ENCODE measurements at places on chromosomes 4 and X. TPM values are rescaled to one million over a fixed set of nuclear protein-coding genes. Genes with fewer than 3 reads are reported as not detected.

DNA sequence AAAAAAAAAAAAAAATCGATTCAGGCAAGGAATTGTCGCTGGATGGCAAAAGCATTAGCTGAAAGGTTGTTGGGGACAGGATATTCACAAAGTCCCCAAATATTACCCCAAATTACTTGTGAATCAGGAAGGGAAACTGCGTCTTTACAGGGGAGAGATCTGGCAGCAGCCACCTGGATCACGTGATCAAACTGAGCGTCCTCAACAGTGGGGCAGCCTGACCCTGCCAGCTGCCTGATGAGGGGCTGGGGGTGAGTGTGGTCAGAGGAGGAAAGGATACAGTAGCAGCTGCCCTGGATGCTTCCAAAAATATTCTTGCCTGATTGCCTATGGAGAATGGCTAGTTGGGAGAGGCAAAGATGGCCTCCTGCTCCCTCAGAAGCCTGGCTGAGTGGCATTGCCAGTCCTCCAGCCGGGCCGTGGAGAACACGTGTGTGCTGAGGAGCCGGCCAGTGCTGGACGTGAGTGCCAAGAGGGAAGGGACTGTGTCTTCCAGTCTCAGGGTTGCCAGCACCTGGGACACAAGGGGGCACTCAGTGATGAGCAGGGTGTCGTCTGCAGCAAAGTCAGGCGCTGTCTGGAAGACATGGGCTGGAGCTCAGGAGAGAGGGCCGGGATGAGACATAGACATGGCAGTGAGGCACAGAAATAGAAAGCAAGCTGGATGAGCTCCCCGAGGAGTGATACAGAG is 3.0 kb upstream of the LAGE3 start:
- no peak overlapping the region for H3K27ac ChIP-seq
- H3K27me3 ChIP-seq, result peaks cover 4% of the 10 kb centered on the region
- H3K36me3 ChIP-seq, result no peaks in the 10 kb centered on the region
- no peak for DNase-seq

- peaks cover 18% of the 10 kb centered on the region for H3K27me3 ChIP-seq
- DNase-seq, result no peak
- H3K4me3 ChIP-seq, result no peak overlapping the region
- peaks cover 32% of the 10 kb centered on the region for H3K4me1 ChIP-seq
- no peak overlapping the region for H3K27ac ChIP-seq
- peaks cover 11% of the 10 kb centered on the region for H3K36me3 ChIP-seq
Observed at GRCh38 chr4:634599-634985, 9.2 kb downstream of the PDE6B start.

- no peaks in the 10 kb centered on the region for H3K27me3 ChIP-seq
- H3K4me1 ChIP-seq, result peaks cover 3% of the 10 kb centered on the region
Observed at GRCh38 chr4:11418610-11419009, 10.1 kb downstream of the HS3ST1 start.

DNA sequence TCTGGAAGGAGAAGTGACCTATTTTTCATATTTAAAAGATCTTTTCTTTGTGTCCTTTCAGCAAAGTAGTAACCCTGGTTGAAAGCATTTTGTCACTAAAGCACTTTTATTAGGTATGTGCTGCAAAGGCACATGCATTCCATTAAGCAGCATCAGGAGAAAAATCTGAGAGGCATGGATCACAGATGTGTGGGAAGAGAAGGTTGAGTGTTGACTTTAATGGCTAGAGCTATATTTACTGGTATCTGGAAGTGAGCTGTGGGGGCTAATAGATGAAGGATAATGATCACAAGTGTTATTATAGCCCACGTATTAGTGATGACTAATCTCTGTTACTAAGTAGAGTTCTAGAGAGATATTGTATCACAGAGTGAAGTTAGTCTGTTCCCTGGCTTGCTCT is 1520.7 kb downstream of the ARAP2 start:
- H3K27ac ChIP-seq, result no peak overlapping the region
- no peak overlapping the region for H3K4me3 ChIP-seq
- H3K27me3 ChIP-seq, result peaks cover 2% of the 10 kb centered on the region
- no peaks in the 10 kb centered on the region for H3K36me3 ChIP-seq

GRCh38 chr4:174538123-174538875 is 16.0 kb upstream of the HPGD start:
- DNase-seq, result no peak
- no peak overlapping the region for H3K27ac ChIP-seq
- H3K27me3 ChIP-seq, result no peaks in the 10 kb centered on the region
- no peaks in the 10 kb centered on the region for H3K36me3 ChIP-seq
- no peaks in the 10 kb centered on the region for H3K4me1 ChIP-seq

DNA sequence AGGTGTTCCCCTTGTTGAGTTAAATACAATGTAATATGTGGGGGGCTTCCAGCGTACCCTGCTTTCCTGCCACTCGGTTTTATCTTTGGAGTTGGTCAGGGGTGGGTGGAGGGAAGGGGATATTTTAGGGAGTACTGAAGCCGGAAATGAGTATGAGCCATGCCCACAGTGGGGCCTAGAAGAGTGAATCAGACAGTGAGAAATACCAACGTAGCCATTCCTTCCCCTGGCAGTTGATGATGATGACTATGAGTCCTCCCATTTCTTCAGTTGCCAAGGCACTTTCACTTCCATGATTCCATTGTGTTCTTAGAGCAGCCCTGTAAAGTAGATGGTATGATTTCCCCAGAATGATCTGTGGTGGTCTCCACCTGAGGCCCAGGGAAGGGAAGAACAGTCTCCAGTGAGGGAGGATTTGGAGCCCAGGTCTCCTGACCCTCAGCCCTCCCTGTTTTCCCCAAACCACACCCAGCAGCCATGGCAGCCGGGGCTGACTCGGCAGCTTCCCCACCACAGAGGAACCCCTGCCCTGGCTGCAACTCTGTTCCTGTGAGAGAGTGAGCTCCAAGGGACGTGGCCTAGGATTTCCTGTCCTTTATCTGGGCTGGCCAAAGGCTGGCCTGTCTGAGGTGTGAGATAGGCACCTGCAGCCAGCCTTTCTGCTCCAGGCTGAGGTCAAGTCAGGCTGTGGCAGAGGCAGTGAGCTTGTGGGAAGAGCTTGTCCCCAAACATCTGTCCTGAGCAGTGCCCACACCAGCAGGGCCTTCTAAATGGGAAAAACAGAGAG is 52.7 kb downstream of the STARD8 start:
- H3K4me1 ChIP-seq, result peaks cover 3% of the 10 kb centered on the region
- H3K27ac ChIP-seq, result no peak overlapping the region
- peaks cover 4% of the 10 kb centered on the region for H3K27me3 ChIP-seq
- no peaks in the 10 kb centered on the region for H3K36me3 ChIP-seq
- no peak overlapping the region for H3K4me3 ChIP-seq

GRCh38 chr4:24236532-24236931 is 346.7 kb upstream of the PPARGC1A start:
- DNase-seq, result no peak
- H3K36me3 ChIP-seq, result no peaks in the 10 kb centered on the region
- no peaks in the 10 kb centered on the region for H3K27me3 ChIP-seq
- H3K4me1 ChIP-seq, result no peaks in the 10 kb centered on the region
- no peak overlapping the region for H3K4me3 ChIP-seq
- no peak overlapping the region for H3K27ac ChIP-seq

DNA sequence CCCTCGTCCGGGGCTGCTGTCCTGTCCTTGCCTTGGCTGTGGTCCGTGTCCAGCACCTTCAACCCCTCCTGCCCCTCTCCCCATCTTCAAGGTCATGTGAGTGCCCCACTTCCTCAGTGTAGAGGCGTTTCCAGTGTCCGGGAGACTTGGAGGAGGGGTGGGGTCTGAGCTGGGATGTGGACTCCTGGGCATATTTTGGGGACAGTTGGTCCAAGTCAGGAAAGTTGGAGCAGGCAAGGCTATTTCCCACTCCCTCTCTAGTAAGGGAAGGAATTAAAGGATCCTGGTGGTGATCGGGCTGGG is 3.0 kb downstream of the PCGF3 start:
- H3K36me3 ChIP-seq, result peaks cover 7% of the 10 kb centered on the region
- peak overlapping the region; percentile 66 for H3K4me3 ChIP-seq
- no peaks in the 10 kb centered on the region for H3K27me3 ChIP-seq
- H3K27ac ChIP-seq, result no peak overlapping the region
- H3K4me1 ChIP-seq, result peaks cover 15% of the 10 kb centered on the region

DNA sequence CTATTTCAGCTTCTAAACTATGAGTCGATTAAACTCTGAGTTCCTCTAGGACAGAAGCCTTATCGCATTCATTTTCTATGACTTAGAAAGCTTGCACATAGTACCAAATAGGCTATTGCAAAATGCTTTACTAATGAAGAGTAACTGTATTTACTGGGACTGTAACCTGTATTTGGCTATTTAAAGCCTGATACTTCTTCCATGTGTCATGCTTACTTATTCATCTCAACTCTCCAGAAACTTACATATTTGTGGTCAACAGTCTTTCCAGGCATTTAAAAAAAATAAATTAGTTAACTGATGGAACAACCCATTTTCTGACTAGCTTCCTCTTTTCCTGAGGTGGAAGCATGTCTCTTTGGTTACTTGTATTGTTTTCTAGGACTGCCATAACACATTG is 467.9 kb downstream of the PCDH11X start:
- no peak overlapping the region for H3K4me3 ChIP-seq
- no peak overlapping the region for H3K27ac ChIP-seq
- no peak for DNase-seq
- no peaks in the 10 kb centered on the region for H3K36me3 ChIP-seq

DNA sequence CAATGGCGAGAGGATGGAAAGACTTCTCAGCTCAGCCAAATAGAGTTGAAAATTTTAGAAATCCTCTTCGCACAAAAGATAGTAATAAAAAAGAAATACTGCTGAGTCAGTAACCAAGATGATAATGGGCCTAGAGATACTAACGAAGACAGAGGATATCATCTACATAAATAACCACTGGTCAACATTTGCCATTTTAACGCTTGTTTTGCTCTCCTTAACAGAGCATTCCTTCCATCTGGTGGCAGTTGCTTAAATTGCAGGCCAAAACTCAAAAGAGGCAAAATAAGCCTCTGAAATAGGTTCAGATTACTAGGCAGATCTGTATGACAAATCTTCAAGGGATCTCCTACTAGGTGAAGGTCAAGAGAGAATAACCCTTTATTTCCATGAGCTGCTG is 51.7 kb upstream of the MCF2 start:
- H3K4me3 ChIP-seq, result no peak overlapping the region
- DNase-seq, result no peak
- H3K36me3 ChIP-seq, result no peaks in the 10 kb centered on the region
- peaks cover 3% of the 10 kb centered on the region for H3K4me1 ChIP-seq
- peaks cover 1% of the 10 kb centered on the region for H3K27me3 ChIP-seq

- no peak overlapping the region for H3K4me3 ChIP-seq
- no peak overlapping the region for H3K27ac ChIP-seq
- peaks cover 21% of the 10 kb centered on the region for H3K4me1 ChIP-seq
- H3K27me3 ChIP-seq, result no peaks in the 10 kb centered on the region
- DNase-seq, result no peak
- no peaks in the 10 kb centered on the region for H3K36me3 ChIP-seq
Observed at GRCh38 chr4:44313702-44314101, 134.9 kb downstream of the KCTD8 start.

DNA sequence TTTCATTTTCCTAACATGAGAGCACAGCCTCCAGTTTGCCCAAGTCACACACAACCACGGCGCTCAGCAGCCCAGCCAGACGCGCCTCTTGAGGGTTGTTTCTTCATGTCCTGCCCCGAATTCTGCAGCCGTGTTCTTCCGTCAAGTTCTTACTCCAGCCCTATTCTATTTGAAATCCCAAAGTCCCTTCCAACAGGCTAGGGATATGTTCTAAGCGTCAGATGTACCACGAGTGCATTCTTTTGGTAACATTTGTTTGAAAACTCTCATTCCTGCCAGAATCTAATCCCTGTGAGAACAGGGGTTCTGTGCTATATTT is 23.1 kb downstream of the ACSL1 start:
- peaks cover 21% of the 10 kb centered on the region for H3K4me1 ChIP-seq
- no peak overlapping the region for H3K4me3 ChIP-seq

DNA sequence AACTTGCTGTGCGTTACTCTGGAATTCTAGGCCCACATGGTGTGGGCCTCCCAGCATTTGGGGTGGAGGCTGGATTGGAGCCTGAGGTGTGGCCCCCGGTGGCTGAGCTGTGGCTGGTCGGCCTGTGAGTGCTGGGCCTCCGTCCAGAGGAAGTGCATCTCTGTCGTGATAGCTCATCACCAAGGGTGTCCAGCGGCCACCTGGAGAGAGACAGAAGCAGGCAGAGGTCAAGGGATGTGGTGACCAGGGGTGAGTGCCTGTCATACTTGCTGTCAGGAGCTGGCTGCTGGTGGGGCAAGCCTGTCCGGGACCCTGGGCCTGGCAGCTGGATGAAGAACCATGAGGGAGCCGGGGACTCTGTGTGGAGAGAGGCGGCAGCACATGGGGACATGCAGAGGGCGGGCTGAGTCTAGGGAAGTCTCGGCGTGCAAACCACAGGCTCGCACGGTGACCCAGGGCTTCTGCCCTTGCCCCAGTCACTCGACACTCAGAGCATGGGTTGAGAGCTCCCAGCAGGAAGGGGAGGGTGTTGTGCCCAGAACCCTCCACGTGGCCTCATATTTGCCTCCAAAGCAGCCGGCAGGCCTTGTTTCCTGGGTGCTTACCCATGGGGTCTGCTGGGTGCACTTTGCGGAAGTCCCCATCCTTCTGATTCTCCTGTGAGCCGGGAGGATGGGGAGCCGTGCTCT is 6.2 kb downstream of the SORCS2 start:
- H3K27me3 ChIP-seq, result peaks cover 14% of the 10 kb centered on the region
- peaks cover 47% of the 10 kb centered on the region for H3K4me1 ChIP-seq
- no peak overlapping the region for H3K4me3 ChIP-seq
- no peaks in the 10 kb centered on the region for H3K36me3 ChIP-seq
- H3K27ac ChIP-seq, result no peak overlapping the region

GRCh38 chrX:40018041-40018440 is 79.7 kb downstream of the BCOR start:
- no peak overlapping the region for H3K4me3 ChIP-seq
- H3K27ac ChIP-seq, result no peak overlapping the region
- peaks cover 1% of the 10 kb centered on the region for H3K27me3 ChIP-seq
- H3K36me3 ChIP-seq, result no peaks in the 10 kb centered on the region
- DNase-seq, result no peak

DNA sequence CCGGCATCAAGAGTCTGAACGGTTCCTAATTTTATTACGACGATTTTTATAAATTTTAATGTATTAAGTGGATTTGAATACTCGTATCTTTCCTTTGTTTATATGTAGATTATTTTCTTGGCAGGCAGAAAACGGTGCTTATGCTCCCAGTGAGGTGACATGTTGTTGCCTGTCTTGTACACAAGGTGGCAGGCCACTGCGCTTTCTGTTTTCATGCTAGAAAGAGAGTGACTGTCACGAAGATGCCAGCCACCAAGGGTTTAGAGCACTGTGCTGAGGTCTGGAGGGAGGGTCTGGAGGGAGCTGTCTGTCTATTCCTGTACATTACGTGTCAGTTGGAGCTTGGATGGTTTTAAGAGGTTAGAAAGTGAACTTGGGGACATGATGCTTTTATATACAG is 87.7 kb downstream of the SHROOM2 start:
- H3K4me1 ChIP-seq, result peaks cover 21% of the 10 kb centered on the region
- no peak overlapping the region for H3K27ac ChIP-seq
- no peaks in the 10 kb centered on the region for H3K36me3 ChIP-seq

- no peak overlapping the region for H3K27ac ChIP-seq
- DNase-seq, result peak; percentile 50
- H3K4me1 ChIP-seq, result peaks cover 19% of the 10 kb centered on the region
- H3K27me3 ChIP-seq, result peaks cover 3% of the 10 kb centered on the region
- H3K36me3 ChIP-seq, result no peaks in the 10 kb centered on the region
Observed at GRCh38 chr4:180766045-180766444, 1477.2 kb upstream of the TENM3 start.

- H3K27ac ChIP-seq, result no peak overlapping the region
- peaks cover 6% of the 10 kb centered on the region for H3K27me3 ChIP-seq
- no peak for DNase-seq
- peaks cover 6% of the 10 kb centered on the region for H3K4me1 ChIP-seq
- H3K4me3 ChIP-seq, result no peak overlapping the region
Observed at GRCh38 chrX:153601511-153602110, 2.7 kb upstream of the CCNQ start.

Gene XPNPEP2
- total RNA-seq, result not detected

Gene POU4F2
- 1.8 TPM for total RNA-seq

Gene COL4A5
- 3.2 TPM for total RNA-seq

Gene DUX4
- 1.2 TPM for total RNA-seq
